ENCODE measurements at places on chromosomes 13 and 19.

DNA sequence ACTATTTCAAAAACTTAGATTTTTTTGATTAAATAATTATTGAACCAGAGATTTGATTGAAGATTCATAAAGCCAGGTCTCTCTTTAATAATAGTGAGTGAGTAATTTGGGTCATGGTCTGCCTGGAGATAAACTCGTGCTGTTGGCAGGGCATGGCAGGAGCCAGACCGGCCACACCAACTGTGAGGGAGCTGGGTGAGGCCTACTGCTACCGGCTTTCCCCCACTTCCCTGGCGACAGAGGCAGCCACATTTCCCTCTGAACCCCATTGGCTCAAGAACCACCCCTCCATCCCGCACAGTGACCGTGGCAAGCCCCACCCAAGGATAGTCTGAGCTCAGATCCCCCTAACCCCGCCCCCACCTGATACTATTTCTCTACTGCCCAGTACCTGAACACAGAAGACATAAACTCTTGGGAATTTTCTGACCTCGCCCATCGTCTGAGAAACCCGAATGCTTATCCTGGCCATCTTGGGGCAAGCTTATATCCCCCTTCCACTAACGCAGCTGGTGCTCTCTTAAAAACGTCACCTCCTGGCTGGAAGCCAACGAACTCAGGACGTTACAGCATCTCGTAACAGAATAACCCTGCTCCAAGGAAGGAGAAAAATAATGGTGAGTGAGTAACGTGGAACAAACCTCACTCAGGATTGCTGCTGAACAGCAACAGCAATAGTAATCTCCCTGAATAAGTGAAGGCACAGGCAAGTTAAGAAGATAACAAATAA, 627.6 kb upstream of the PCDH9 start:
- no peak for DNase-seq

GRCh38 chr13:30022796-30023195, 172.4 kb upstream of the UBL3 start:
- no peak for DNase-seq

DNA sequence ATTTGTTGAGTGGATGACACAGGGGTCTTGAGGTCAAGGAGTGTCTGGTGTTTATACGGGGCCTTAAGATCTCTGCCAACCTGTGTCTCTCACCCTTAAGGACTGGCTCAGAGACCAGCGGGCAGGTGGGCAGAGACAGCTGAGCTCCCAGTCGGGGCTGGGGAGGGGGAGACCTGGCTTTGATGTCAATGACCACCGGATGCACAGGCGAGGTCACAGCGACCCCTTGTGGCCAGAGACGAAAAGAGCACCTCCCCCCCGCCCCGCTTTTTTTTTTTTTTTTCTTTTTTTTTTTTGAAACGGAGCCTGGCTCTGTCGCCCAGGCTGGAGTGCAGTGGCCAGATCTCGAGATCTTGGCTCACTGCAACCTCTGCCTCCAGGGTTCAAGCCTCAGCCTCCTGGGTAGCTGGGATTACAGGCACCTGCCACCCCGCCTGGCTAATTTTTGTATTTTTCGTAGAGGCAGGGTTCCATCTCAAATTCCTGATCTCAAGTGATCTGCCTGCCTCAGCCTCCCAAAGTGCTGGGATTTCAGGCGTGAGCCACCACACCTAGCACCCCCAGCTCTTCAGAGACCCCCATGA, 12.1 kb upstream of the KLK14 start:
- DNase-seq, result no peak

DNA sequence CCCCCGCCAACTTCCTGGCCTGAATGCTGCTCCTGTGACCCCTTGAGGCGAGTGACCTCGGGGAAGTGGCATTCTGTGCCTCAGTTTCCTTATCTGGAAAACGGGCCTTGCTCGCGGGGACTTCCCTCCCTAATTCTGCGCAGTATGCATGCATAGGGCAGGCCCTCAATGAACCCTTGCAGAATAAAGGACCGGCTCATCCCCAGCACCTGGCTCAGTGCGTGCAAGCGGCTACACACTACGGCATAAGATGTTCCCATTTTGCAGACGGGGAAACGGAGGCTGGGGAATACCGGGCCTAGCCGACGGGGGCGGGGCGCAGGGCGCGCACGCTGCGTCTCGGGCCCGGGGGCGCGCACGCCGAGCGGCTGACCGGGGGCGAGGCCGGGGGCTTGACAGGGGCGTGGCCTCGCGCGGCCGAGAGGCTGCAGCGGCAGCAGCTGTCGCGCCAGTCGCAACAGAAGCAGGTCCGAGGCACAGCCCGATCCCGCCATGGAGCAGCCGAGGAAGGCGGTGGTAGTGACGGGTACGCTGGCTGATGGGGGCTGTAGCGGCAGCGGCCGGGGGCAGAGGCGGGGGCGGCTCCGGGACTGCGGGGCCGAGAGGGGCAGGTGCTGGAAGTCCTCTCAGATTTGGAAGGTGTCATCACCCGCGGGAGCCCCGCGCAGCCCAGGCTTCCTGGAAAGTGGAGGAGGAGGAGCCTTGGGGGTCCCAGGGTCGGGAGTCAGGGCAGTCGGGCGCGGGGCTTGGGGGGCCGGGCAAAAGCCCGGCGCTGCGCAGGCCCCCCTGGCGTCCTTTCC, at the start of gene PGPEP1:
PGPEP1 (plus strand) TSS at position 409 of the 800 bp plus-strand sequence; CDS start at position 493, 84 bp downstream.
- DNase-seq, result peak; percentile 59

GRCh38 chr13:49022472-49023144, 46.9 kb downstream of the FNDC3A start:
- DNase-seq, result peak; percentile 62

DNA sequence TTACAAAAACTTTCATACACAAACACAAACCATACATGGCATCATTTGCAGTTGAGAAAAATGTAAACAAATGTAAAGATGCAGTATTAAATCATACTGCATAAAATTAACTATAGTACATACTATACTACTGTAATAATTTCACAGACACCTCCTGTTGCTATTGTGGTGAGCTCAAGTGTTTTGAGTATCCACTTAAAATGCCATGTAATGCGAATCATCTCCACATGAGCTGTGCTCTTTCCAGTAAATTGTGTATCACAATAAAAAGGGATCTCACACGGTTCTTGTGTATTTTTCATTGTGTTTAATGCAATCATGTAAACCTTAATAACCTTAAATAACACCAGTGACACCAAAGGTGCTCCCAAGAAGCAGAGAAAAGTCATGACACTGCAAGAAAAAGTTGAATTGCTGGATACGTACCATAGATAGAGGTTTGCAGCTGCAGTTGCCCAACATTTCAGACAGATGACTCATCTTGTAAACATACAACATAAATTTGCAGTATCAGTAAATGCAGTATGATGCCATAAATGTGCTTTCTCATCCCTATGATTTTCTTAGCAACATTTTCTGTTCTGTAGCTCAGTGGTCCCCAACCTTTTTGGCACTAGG, 166.6 kb downstream of the RAP2A start:
- DNase-seq, result peak; percentile 75

DNA sequence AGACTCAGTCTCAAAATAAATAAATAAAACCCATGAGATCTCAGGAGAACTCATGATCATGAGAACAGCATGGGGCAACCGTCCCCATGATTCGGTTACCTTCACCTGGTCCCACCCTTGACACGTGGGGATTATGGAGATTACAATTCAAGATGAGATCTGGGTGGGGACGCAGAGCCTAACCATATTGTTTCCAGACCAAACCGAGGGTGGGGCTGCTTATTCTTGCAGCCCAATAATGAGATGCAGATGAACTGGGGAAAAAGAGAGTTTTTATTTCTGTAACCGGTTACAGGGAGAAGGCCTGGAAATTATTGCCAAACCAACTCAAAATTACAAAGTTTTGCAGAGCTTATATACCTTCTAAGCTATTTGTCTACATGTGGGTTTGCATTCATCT, 12.8 kb downstream of the TRAPPC2B start:
- DNase-seq, result no peak

Data from fibroblast of skin of right biceps (primary cell).